ENCODE measurements at places on chromosomes 5 and 9. TPM values are rescaled to one million over a fixed set of nuclear protein-coding genes. Genes with fewer than 3 reads are reported as not detected.
A peak's percentile ranks its signal among the peaks of the same experiment; 100 is the strongest.

HTR1A gene
- total RNA-seq, result not detected

PPP3R2 gene
- total RNA-seq, result not detected

TRPM3 gene
- total RNA-seq, result not detected

CKMT2 gene
- not detected for total RNA-seq

OR1Q1 gene
- not detected for total RNA-seq

JAKMIP2 gene
- 0.17 TPM for total RNA-seq

GMCL2 gene
- not detected for total RNA-seq

FOXD4L3 gene
- total RNA-seq, result not detected

RARS1 gene
- total RNA-seq, result 109 TPM

CYFIP2 gene
- total RNA-seq, result 56.5 TPM

IFNK gene
- total RNA-seq, result not detected

HABP4 gene
- total RNA-seq, result 41.2 TPM

GRCh38 chr5:141685591-141685990 lies 3.6 kb upstream of the ARAP3 start:
- DNase-seq, result no peak

GRCh38 chr5:152271420-152271819 lies 133.7 kb downstream of the NMUR2 start:
- DNase-seq, result no peak

DNA sequence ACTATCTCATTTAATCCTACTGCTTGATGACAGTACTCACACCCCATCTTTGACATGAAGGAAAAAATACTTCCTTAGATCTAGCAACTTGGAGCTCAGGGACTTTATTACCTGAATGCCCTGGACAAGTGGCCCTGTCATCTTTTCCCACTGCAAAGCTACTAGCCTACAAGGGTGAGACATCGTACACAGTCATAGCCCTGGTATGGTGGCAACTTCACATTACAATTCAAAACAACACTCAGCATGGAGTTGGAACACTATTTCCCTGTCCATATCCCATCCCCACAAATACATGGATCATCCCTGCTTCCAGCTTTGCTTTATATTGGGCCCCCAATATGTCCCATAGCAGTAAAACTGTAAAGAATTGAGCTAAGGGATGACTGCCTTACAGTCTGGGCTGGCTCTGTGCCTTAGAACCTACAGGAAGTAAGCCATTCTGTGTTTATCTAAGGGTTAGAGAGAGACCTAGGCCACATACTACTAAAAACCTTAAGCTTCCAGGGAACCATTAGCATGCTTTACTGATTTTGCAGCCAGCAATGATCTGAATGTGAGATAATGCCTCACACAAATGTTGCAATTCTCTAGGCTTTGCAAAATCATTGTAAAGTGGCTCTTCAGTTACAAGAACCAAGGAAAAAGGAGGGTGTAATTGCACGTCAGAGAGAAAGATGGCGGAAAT lies 55.9 kb downstream of the OTULIN start:
- no peak for DNase-seq

- no peak for DNase-seq
Measured at GRCh38 chr9:120966013-120966369, 39.4 kb upstream of the TRAF1 start.

- DNase-seq, result no peak
Measured at GRCh38 chr9:34169125-34169524, 9.7 kb upstream of the UBAP1 start.

- DNase-seq, result no peak
Measured at GRCh38 chr9:125803526-125803925, 56.4 kb downstream of the PBX3 start.

DNA sequence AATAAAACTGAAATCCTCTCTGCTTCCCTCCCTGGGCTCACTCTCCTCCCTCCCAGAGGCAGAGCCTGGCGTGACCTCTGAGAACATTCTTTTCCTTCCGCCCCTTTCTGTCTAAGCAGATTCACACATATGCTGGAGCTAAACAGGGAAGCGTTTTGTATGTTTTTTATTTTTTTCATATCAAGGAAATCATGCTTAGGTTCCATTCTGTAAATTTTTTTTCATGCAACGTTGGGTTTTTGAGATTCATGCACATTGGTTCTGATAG lies 20.2 kb upstream of the BARHL1 start:
- DNase-seq, result no peak

- no peak for DNase-seq
Measured at GRCh38 chr5:133295520-133295919, 243.7 kb downstream of the HSPA4 start.

GRCh38 chr5:147403651-147404640 lies 105.9 kb downstream of the DPYSL3 start:
- peak; percentile 93 for DNase-seq

- DNase-seq, result no peak
Measured at GRCh38 chr9:75027187-75028107, 646 bp downstream of the CARNMT1 start.

- DNase-seq, result no peak
Measured at GRCh38 chr5:181045316-181045715, 5.2 kb downstream of the BTNL9 start.

DNA sequence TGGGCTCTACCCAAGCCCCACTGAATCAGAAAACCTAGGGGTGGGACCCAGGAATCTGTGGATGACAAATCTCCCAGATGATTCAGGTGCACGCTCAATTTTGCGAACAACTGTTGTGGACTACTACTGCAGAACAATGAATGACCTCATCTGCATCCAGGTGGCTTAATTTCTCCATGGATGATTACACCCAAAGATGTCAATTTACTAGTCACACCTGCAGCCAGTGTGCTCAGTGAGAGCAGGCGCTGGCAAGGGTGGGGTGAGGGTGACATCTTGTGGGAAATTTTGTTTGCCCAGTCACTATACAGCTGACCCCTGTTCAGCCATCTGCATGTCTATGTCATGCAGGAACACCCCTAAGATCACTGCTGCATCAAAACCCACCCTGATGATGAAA lies 118.2 kb downstream of the ENTREP1 start:
- DNase-seq, result no peak

- no peak for DNase-seq
Measured at GRCh38 chr9:114988962-114989599, 58.7 kb upstream of the TNFSF8 start.

DNA sequence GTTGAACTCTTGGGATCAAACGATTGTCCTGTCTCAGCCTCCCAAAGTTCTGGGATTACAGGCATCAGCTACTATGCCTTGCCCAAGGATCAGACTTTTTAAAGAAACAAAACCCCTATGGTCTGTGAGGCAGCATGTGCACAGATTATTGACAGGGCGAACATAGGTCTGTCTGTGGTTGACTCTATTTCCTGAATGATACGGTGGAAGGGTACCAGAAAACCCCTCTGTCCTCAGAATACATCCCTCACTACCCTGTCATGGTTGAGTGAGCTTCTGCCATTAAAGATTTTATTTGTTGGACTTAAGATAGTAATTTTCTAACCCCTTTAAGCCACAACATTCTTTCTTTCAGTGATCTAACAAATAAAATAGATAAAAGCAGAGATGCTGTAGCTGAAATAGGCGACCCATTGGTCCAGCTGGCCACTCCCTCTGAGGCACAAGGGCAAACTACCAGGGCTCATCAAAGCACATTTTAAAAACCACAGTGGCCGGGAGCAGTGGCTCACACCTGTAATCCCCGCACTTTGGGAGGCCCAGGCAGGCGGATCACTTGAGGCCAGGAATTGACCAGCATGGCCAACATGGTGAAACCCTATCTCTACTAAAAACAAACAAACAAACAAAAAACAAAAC lies 84.9 kb upstream of the ANKRD55 start:
- no peak for DNase-seq

DNA sequence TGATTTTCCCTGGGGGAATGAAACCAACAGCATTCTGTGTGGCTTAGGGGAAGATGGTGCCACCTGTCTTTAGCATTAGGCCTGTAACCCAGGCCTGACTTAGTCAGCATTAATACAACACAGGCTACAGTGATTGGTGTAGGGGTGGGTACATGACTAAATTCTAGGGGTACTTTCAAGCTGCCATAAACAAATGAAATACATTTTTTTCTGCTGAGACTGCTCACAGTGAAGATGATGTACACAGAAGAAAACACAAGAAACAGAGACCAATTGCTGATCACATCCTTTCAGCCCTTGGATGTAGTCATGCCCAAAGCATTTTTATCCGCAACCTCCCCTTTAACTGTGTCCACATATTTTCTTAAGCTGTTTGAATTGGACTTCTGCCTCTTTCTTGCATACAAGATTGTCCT lies 527.2 kb downstream of the KCTD16 start:
- DNase-seq, result peak; percentile 42

DNA sequence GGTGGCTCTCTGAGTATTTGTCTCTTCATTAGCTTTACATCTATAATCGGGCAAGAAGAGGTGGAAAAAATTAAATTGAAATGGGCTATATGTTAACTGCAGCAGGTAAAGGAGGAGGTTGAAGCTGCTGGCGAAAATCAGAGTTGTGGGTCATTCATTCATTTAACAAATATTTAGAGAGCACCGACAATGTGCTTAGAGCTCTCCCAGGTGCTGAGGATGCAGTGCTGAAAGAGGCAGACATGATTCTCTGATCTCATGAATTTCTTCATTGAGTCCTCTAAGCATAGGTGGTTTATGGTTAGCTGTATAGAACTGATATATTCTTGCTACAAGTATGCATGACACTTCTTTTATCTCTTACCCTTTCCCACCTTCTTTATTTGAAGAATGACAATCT lies 243.4 kb downstream of the RFX3 start:
- DNase-seq, result no peak

DNA sequence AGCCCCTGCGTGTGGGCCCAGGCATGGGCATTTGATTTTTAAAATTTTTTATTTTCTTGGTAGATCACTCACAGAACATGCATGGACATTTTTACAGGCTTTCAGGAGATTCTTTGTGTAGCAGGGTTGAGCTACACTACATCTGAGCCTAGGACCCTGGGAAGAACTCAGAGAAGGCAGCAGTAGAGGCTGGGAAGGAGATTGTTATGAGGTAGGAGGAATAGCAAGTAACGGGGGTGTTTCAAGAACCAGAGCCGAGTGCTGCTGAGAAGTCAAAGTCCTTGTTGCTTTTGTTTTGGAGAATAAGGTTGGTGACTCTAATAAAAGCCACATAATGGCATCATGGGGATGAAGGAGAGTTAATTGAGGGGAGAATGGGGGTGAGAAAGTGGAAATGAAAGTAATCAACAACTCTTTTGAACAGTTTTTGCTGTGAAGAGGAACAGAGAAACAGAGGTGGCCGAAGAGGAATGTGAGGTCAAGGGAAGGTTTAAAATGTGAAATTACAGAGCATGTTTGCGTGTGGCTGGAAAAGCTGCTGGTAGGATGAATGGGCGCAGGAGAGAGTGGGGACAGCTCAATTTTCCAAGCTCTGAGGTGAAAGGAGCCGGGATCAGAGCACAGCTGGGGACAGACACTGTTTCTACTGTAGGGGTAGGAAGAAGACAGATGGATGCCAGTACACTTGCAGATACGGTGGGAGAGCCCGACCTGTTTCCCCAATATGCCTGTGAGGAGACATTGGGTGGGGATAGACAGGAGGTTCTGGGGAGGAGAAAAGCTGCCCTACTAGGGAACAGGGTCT lies 4.7 kb upstream of the PDLIM7 start:
- no peak for DNase-seq

GRCh38 chr9:18240213-18240612 lies 233.7 kb upstream of the ADAMTSL1 start:
- DNase-seq, result no peak

DNA sequence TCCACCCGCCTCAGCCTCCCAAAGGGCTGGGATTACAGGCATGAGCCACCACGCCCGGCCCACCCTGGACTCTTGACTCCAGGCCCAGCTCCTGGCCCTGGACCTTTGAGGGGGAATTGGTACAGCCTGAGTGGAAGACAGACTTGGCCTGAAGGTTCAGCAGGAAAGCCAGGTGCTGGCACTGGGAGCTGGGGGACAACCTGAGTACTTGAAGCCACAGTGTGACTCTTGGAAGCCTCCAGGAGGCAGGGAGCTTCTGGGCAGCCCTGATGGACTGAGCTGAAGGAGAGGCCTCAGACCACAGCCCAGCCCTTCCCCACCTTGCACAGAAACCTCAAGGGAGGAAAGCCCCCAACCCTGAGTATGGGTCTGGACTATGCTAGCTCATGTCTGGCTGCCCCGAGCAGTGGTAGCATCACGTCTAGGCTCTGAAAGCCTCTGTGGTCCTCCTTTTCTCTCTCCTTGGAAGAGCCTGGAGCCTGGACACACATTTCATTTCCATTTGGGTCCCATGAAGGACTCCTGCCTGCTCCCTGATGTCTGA lies 54.1 kb downstream of the RASGEF1C start:
- no peak for DNase-seq

GRCh38 chr5:11547730-11548129 lies 356.5 kb downstream of the CTNND2 start:
- DNase-seq, result no peak

All from epithelial cell of proximal tubule (primary cell).